ENCODE measurements at places on chromosomes 3 and 15.

GRCh38 chr15:95693917-95694316 is 636.6 kb upstream of the NR2F2 start:
- DNase-seq, result no peak

- DNase-seq, result no peak
Measured at GRCh38 chr3:186997473-186997939, 67.2 kb downstream of the ST6GAL1 start.

GRCh38 chr15:84955089-84955848 is 26.4 kb upstream of the PDE8A start:
- peak; percentile 6 for DNase-seq

GRCh38 chr15:66461917-66462316 is 35.6 kb downstream of the SNAPC5 start:
- no peak for DNase-seq

DNA sequence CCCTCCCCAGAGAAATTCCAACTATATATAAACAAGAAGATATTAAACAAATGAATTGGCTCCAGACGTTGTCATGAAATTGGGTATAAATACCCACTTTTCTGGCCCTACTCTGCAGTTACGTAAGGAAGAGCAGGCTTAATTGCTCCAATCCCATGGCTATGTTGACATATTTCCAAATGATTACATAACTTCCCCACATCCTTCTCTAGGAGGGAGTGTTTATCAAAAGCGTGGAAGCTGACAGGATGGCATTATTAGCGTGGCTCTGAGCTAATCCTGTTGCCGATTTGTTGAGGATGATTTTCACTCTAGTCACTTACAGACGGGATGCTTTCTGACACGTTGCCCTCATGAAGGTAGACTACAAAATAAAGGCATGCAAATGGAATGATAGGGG is 347.5 kb upstream of the TMCO5A start:
- DNase-seq, result no peak

DNA sequence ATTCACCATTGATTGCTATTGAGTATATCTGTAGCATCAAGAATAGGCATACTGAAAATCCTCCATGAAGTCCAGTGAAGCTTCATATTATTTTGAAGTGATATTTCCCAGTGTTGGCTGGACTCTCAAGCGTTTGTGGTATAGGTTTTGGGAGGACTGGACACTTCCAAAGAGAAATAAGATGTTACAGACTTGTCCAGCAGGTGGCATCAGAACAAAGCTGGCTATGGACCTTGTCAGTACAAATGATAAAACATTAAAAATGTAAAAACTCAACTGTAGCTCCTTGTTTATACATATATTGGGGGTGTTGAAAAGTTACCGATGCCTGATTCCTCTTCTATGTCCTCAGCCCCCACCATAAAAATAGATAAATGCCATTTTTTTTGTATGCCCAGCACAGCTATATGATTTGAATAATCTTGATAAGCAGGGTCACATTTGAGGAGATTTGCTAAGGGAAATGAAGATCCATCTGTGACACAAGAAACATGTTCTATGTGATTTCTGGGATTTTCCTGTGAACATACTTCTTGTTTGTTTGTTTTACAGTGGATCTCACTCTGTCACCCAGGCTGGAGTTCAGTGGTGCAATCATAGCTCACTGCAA is 54.5 kb upstream of the GOLGA6B start:
- no peak for DNase-seq

DNA sequence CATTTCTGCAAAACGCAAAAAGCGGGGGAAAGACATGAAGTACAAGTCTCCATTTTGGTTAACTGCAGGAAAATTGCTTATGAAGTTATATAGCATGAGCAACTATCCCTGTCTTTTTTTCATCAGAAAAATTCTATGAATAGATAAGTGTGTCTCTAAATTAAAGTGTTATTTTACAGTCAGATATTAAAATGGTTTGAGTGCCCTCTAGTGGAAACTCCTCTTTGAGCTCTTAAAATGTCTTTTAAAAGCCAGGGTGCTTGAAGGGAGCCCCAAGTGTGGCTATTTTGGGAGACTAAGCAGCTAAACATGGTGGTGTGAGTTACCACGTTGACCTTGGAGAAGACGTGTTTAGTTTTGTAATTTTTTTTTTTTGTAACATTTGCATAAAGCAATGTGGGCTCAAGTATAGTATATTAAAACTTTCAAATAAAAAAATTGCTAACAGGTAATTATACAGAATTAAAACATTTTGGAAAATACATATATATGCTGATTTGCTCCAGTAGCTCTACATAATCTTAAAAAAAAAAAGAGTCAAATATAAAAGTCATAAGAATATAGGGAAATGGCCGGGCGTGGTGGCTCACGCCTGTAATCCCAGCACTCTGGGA is 77.2 kb downstream of the PPP2R3A start:
- no peak for DNase-seq

- no peak for DNase-seq
Measured at GRCh38 chr3:21041621-21042020, 709.4 kb downstream of the ZNF385D start.

- DNase-seq, result no peak
Measured at GRCh38 chr3:15631426-15632211, 30.1 kb downstream of the BTD start.

- no peak for DNase-seq
Measured at GRCh38 chr3:61562721-61563312, 1.4 kb downstream of the PTPRG start.

- no peak for DNase-seq
Measured at GRCh38 chr15:53129121-53129904, 339.2 kb upstream of the ONECUT1 start.

- DNase-seq, result no peak
Measured at GRCh38 chr3:14587740-14588360, 47.7 kb upstream of the GRIP2 start.

DNA sequence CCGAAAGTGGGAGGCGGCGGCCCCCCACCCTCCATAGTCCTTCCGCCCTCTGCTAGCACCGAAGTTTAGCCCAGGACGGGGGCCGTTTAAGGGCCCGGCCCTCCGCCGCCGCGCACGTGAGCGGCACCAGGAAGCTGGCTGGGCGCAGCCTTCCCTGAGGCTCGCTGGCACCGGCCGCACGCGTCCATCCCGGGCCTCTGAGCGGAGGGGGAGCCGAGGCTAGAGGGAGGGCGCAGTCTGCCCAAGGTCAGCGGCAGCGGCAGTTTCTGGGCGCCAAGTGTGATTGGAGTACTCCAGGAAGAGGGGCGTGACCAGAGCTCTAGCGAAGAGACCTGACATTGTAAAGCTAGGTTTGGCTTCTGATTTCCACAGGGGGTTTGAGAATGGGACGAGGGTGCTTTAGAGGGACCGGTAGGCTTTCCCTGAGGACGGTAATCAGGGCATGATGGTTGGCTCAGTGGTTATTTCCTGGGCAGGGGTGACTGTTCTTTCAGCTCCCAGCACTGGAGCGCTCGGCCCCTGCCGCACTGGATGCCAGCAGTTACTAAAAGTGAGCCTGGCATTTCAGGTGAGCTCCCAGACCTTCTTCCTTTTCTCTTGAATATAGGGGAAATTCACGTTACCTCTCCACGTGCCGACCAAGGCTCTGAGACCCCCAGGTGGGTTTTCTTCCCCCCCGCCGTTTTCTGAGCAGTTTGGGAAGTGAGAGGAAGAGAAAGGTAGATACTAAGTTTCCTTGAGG is 853 bp downstream of the TEX264 start:
- DNase-seq, result peak; percentile 17

DNA sequence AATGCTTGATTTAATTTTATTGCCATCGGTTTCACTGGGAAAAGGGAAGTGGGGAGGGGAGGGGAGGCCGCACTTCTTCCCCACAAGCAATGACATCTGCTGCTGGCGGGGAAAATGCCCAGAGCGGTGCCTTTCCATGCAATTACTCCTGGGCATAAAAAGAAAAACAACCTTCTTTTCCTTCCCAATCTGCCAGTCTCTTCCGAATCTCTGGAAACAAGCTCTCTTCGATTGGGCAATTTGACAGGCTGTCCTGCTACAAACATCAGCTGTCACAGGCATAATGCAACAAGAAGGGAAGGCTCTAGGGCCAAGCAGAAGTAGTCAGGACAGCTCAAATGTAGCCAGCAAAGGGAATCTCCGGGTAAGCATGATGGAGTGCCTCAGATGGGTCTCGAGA is 93.4 kb upstream of the STRIT1 start:
- DNase-seq, result no peak

DNA sequence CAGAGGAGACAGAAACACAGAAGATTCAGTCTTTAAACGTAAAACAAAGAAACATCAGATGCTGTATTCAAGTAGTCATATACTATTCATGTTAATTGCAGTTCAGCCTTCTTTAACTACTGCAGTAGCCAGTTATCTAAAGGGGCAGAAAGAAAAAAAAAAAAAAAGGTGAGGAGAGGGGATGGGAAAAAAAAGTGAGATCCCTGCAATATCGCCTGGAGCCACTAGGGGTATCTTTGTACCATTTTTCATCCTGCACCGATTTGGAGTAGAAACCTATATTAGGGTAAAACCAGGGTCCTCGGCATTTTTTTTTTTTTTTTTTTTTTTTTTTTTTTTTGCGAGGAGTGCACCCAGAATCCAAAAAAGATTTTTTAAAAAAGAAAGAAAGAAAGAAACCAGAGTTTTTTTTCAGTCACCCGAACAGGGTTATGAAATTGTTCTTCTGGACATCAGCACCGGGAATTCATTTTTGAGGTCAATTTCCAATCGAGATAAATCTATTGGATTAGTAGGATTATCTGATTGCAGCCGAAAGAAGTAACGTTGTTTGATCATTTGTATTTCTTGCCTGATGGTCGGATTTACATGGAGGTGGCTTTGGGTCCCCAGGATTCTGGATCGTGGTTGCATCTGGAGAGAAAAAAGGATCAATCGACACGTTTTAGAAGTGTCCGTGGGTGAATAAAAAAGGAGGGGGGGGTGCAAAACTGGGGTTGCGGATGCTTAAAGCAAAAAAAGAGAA is 186.7 kb downstream of the NLGN1 start:
- DNase-seq, result no peak
